Renal cortex interstitium (tissue), 15 donors: ENCODE measurements at places on chromosomes 7 and 10. TPM values are rescaled to one million over a fixed set of nuclear protein-coding genes. Genes with fewer than 3 reads are reported as not detected.

Gene CALHM1
- 0.06 TPM for polyA plus RNA-seq

Gene AGBL3
- 10.4 TPM for polyA plus RNA-seq

Gene CCL26
- 0.20 TPM for polyA plus RNA-seq

Gene IFIT3
- polyA plus RNA-seq: 16.6 TPM

Gene OR2A12
- polyA plus RNA-seq: 0.08 TPM

Gene PLAC9
- 29.3 TPM for polyA plus RNA-seq

Gene SFRP4
- 2.9 TPM for polyA plus RNA-seq

Gene FZD1
- polyA plus RNA-seq: 68.3 TPM

Gene DKK1
- polyA plus RNA-seq: 42.8 TPM

DNA sequence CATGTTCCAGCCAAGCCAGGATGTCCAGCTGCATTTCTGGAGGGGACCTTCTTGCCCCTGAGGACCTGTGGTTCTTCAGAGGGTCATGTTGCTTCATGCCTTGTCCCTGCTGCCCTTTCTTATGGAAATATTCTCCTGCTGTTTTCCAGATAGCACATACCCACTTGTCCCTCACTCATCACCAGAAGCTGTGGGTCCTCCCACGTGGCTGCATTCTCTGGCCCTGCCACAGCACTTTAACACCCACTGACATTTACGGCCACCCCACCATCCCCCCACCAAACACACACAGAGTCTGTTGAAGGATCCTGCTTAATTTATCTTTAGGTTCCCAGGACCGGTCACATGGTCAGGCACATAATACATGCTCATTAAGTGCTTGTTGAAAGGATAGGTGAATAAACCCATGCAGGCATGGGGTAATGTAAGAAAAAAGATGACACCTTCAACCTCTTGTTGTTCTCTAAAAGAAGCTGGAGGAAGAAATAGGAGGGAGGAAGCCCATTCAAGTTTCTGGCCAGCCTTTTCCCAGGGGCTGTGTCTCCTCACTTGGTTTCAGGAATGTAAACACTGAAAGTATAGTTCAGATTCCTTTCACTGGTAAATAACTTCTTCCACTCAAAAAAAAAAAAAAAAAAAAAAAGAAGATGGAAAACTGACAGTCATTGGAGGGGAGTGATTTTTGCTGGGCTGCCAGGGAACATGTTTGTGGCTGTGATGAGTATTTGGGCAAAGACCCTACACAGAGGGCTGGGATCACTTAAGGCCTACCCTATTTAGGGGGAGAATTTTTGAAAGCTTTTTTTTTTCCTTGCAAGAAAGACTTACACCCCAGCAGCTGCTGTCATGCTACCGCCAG is 19.8 kb upstream of the BMPER start:
- no peak for DNase-seq

- no peak for DNase-seq
Measured at GRCh38 chr7:135731-136645, 56.4 kb upstream of the FAM20C start.

DNA sequence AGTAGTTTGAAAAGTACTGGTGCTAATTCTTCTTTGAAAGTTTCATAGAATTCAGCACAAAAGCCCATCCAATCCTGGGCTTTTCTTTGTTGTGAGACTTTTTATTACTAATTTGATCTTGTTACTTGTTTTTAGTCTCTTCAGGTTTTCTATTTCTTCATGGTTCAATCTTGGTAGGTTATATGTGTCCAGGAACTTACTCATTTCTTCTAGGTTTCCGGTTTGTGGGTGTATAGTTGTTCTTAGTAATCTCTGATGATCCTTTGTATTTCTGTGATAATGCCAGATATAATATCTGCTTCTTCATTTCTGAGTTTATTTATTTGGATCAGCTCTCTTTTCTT is 147.5 kb downstream of the RTKN2 start:
- no peak for DNase-seq

- no peak for DNase-seq
Measured at GRCh38 chr7:2105917-2106316, 126.8 kb downstream of the MAD1L1 start.

DNA sequence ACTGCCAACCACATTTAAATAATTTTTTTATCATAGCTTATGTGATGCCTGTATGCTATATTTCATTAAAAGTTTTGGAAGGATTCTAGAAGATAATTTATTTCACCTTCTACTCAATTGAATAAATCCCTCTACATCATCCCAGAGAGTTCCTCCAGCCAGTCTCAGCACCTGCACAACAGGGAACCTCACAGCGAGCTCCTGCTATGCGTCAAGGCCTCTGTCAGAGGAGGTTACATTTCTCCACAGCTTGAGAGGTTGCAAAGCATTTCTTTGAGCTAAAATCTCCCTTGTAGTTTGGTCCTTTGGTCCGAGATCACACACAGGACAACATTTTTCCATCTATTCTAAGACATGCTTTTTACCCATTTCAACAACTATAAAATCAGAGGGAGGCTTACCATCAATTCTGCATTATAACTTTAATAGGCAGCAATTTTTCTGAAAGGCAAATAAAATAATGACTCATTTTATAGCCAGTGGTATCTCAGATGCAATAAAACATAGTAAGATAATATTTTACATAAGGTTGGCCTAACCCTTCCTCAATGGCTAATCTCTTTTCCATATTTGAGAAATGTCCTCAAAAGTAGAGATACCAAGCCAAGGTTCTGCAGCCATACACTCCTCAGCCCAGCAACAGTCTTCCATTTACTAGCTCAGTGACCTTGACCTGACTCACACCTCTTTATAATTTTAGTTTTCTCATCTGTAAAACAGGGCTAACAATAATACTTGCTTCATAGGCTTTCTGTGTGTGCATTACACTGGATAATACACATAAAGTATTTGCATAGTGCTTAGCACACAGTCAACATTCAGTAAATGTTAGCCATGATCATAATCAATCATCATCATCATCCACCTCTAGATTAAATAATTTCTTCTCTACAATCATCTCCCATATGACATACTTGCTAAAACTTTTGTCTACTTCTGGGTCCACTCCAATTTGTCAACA is 68.8 kb downstream of the DOCK4 start:
- no peak for DNase-seq

DNA sequence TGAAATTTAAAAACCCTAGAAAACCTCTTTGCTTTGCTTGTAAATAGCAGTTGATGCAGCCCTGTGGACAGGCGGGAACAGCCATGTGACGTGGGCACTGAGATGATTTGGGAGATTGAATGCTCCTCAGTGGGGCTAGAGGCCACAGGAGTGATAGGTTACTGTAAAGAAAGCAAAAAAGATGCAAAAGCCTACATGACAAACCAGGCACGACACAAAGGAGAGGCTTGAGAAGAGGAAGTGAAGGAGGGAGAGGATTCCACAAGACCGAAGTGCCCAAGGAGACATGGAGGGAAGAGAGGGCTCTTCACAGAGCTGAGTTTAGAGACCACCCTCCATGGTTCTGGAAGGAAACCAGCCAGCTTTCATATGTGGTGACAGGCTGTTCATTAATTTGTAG is 25.7 kb downstream of the IKZF1 start:
- DNase-seq: no peak

GRCh38 chr7:601595-602340 is 82.1 kb upstream of the PDGFA start:
- DNase-seq: no peak

DNA sequence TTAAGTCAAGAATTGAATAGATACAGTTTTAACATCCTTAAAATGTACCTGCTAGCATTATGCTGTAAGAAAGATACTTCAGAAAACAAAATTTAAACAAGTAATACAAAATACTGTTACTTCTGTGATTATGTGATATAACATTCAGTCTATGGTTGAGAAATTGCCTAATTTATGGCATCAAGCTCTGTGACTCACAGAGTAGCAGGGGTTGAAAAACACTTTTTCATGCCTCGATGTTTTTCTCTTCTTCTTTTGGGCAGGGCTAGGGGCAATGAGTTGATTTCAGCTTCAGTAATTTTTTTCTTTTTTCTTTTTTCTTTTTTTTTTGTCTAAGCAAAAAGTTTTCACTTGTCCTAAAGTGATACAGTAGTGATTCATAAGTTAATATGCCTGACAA is 209.2 kb downstream of the MBL2 start:
- no peak for DNase-seq

GRCh38 chr10:1209355-1209979 is 153.3 kb downstream of the WDR37 start:
- no peak for DNase-seq

DNA sequence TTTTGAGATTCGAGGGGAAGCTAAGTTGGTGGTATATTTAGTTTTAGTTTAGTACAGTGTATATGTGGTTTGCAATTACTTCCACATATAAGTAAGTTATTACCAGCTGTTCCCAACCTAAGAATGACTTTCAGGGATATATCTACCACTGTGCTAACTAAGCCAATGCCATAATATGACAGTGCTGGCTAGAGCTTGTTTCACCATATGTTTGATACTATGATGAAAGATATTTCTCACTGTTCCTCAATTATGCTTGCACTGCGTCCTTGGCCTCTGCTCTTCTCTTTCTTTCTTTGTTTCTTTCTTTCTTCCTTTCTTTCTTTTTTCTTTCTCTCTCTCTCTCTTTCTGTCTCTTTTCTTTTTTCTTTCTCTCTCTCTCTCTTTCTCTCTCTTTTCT is 113.8 kb upstream of the SKAP2 start:
- no peak for DNase-seq

DNA sequence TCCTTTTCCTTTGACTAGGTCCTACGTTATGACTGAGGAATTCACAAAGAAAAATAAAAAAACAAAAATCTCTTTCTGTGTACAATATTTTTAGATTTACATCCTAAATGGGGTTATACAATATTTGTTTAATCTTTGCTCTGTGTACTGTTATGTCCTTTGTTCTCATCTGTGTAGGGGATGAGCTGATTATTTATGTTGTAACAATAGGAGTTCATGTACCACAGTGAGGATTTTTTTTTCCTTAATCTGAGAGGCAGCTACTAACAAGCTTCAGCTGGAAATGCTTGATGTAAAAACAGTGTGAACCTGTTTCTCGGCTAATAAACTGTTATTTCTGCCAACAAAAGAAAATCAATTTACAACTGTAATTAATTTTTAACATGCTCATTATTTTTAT is 58.0 kb downstream of the ORC5 start:
- no peak for DNase-seq

- peak; percentile 59 for DNase-seq
Measured at GRCh38 chr10:121510201-121510771, 88.0 kb downstream of the FGFR2 start.

DNA sequence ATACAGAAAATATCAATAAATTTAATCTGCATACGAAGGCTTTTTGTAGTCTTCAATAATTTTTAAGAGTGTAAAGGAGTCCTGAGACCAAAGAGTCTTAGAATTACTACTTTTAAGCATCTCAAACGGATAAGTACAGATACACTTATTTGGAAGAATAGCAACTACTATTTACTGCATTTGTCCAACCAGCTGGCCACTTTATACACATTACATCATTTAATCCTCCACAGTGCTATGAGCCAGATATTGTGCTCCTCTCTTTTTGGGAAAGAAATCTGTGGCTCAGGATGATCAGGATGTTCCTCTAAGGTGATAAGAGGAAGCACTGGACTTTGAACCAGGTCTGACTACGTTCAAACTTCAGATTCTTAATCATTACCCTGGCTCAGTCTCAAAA is 588.6 kb upstream of the LRRTM3 start:
- DNase-seq: no peak
